ENCODE measurements at places on chromosomes 5 and 9.

DNA sequence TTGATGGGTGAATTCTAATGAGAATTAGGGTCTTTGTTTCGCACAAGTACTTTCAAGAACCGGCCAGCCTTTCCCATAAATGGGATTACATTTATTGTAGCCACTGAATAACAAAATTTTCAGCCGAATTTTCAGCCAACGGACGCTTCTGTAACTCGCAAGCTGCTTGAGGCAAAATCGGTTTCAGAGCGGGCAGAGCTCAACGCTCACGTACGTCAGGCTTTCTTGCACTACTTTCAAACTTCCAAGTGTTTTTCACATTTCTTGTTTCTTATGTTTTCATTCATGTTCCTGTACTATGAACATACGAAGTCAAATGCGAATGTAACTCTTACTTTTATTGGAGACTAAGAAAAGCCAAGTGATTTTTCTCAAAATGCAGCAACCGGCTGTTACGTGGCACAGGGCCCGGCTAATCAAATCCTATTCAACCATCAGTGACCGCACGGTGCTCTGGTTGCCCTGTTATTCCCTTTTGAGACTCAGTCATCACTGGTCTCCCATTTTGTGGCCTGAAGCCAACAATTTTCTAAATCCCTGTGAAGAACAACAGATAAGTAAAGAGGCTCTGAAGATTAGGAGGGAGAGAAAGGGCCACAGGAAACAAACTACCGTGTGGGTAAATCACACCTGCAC lies 68.5 kb downstream of the SLC28A3 start:
- no peak for DNase-seq

GRCh38 chr9:136527131-136527530 lies 18.7 kb downstream of the NOTCH1 start:
- no peak for DNase-seq

DNA sequence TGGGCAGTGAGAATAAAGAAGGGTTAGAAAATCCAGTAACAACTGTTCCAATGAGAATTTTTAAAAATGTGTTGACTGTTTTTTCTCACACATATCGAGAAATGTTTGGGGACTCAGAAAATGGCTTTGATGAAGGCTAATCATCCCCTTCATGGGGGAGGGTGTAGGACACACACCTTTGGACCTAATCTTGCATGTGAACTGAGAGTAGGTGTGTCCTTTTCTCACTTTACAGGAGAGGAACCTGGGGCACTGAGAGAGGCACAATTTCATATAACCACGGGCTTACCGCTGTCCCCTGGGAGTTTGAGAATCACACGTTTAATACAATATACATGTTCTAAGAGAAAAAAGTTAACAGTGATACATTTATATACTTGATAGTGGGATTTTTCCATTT lies 17.3 kb downstream of the FRRS1L start:
- no peak for DNase-seq

- no peak for DNase-seq
These were observed 1.5 kb upstream of the GLRA1 start for GRCh38 chr5:151926188-151926587.

GRCh38 chr5:10387690-10388089 lies 34.2 kb downstream of the MARCHF6 start:
- no peak for DNase-seq

- no peak for DNase-seq
These were observed 207.6 kb upstream of the DMRTA1 start for GRCh38 chr9:22238809-22239684.

DNA sequence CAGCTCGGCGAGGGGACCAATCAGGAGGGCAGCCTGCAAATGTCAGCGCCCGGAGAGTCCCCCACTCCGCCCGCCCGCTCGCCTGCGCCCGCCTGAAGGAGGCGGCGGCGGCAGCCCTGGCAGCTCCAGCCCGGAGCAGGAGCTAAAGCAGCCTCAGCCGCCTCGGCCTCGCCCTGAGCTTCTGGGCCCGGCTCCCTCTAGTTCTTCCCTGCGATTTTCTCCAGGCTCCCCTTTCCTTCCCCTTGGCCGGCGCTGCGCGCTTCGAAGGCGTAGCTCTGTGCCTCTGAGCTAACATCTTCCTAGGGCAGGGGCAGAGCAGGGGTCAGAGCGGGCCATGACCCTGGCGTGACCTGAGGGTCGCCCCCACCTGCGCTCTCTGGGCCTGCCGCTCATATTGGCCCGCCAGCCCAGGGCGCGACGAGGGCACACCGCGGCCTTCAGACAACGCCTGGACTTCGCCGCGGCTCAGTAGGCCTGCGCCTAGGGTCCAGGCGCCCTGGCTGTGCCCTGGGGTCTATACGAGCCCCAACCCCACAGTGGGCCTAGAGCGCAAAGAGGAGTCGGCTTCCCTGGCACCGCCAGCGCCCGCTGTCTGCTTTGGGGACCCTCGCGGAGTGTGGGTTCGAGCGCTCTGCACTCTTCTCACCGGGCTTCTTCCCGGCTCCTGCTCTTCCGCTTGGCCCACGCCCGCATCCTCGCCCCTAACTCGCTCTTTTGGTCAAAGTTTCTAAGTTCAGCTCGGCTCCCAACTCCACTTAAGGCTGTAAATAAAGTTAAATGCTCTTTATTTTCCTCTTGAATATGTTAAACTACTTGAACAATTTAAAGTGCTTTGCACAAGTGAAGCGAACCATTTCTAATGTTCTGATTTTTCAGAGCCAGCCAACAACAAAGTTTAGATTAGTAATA lies 504 bp upstream of the OTP start:
- DNase-seq = no peak

DNA sequence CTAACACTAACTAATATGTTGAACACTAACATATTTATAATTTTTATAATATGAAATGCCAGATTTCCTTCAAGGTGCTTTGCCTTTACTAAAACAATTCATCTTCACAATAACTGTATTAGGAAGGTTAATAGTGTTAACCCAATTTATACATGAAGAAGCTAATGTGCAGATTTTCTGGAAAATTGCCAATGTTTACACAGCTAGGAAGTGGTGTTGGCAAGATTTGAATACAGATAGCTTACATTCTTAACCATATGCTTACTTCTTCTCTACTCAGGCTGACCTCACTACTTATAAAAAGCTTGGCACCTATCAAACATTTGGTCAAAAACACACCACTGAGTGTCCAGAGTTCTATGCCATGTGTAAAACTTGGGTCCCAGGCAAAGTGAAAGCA lies 445.4 kb upstream of the ITGA1 start:
- DNase-seq = no peak
